ENCODE measurements at places on chromosomes 1 and 21. TPM values are rescaled to one million over a fixed set of nuclear protein-coding genes. Genes with fewer than 3 reads are reported as not detected.

S100A7 gene
- total RNA-seq: not detected

TMPRSS3 gene
- total RNA-seq: not detected

AMPD1 gene
- not detected for total RNA-seq

SDE2 gene
- total RNA-seq: 20.1 TPM

SERBP1 gene
- total RNA-seq: 151 TPM

MCOLN3 gene
- total RNA-seq: 3.8 TPM

CD1B gene
- total RNA-seq: not detected

CRP gene
- not detected for total RNA-seq

RPE65 gene
- total RNA-seq: not detected

PDIK1L gene
- total RNA-seq: 6.4 TPM

PTGFR gene
- 0.84 TPM for total RNA-seq

ARMH1 gene
- 1.9 TPM for total RNA-seq

PAQR6 gene
- total RNA-seq: 1.4 TPM

CYYR1 gene
- total RNA-seq: 26.0 TPM

LYPD8 gene
- not detected for total RNA-seq

LCE2C gene
- not detected for total RNA-seq

ST6GALNAC5 gene
- total RNA-seq: 0.58 TPM

RIPPLY3 gene
- total RNA-seq: not detected

GUCA2A gene
- not detected for total RNA-seq

F3 gene
- total RNA-seq: 418 TPM

ZNF697 gene
- 11.0 TPM for total RNA-seq

SPRR5 gene
- total RNA-seq: not detected

VWA1 gene
- 41.1 TPM for total RNA-seq

LENEP gene
- not detected for total RNA-seq

LYPLAL1 gene
- 28.1 TPM for total RNA-seq

ELK4 gene
- total RNA-seq: 70.2 TPM

TENT5C gene
- total RNA-seq: 2.5 TPM

C1orf105 gene
- total RNA-seq: not detected

ETV3L gene
- total RNA-seq: not detected

ACTN2 gene
- total RNA-seq: 0.71 TPM

KLF17 gene
- not detected for total RNA-seq

PRR9 gene
- total RNA-seq: not detected

RGS5 gene
- total RNA-seq: 60.4 TPM

TAF1A gene
- 7.2 TPM for total RNA-seq

LHX4 gene
- 0.06 TPM for total RNA-seq

PRPF38B gene
- total RNA-seq: 32.0 TPM

FCRLB gene
- total RNA-seq: 0.48 TPM

DAB1 gene
- total RNA-seq: 1.9 TPM

AMY2B gene
- total RNA-seq: 15.8 TPM

PMVK gene
- total RNA-seq: 31.2 TPM

CD34 gene
- total RNA-seq: 45.5 TPM

NUDT17 gene
- total RNA-seq: 2.9 TPM

ITPKB gene
- total RNA-seq: 34.9 TPM

C4BPA gene
- not detected for total RNA-seq

TADA1 gene
- total RNA-seq: 6.4 TPM

CHIA gene
- total RNA-seq: not detected

RAB42 gene
- total RNA-seq: 10.2 TPM

TNNI3K gene
- 1.1 TPM for total RNA-seq

SERTAD4 gene
- 3.9 TPM for total RNA-seq

MATN1 gene
- not detected for total RNA-seq

DMBX1 gene
- 0.45 TPM for total RNA-seq

GPR89B gene
- total RNA-seq: 8.4 TPM

PLEKHM2 gene
- 94.6 TPM for total RNA-seq

Data from mesenteric fat pad (tissue), 1 donor.